Gastroesophageal sphincter (tissue), 4 donors: ENCODE measurements at places on chromosomes 6 and 20.

GRCh38 chr6:82006027-82006738 lies 241.4 kb downstream of the IBTK start:
- no peaks in the 10 kb centered on the region for H3K4me1 ChIP-seq
- no peak overlapping the region for H3K27ac ChIP-seq
- no peak for ATAC-seq
- no peaks in the 10 kb centered on the region for H3K27me3 ChIP-seq

- no peak overlapping the region for H3K27ac ChIP-seq
- no peaks in the 10 kb centered on the region for H3K4me1 ChIP-seq
- no peaks in the 10 kb centered on the region for H3K27me3 ChIP-seq
Measured at GRCh38 chr20:3613821-3614440, 49.3 kb downstream of the GFRA4 start.

GRCh38 chr6:166877349-166877748 lies 79.0 kb downstream of the RNASET2 start:
- ATAC-seq, result no peak
- H3K27me3 ChIP-seq, result peaks cover 14% of the 10 kb centered on the region

DNA sequence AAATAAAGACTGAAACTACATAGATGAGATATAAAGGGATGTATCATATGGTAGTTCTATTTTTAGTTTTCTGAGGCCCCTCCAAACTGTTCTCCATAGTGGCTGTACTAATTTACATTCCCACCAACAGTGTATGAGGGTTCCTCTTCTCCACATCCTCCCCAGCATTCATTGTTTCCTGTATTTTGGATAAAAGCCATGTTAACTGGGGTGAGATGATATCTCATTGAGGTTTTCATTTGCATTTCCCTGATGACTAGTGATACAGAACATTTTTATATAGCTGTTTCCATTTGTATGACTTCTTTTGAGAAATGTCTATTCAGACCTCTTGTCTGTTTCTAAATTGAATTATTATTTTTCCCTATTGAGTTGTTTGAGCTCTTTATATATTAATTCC lies 229.3 kb downstream of the RFPL4B start:
- no peaks in the 10 kb centered on the region for H3K27me3 ChIP-seq
- no peak for ATAC-seq
- H3K27ac ChIP-seq, result no peak overlapping the region

- no peak overlapping the region for H3K4me3 ChIP-seq
- no peaks in the 10 kb centered on the region for H3K4me1 ChIP-seq
- H3K27me3 ChIP-seq, result no peaks in the 10 kb centered on the region
- H3K36me3 ChIP-seq, result no peaks in the 10 kb centered on the region
Measured at GRCh38 chr6:147382945-147383554, 125.4 kb upstream of the SAMD5 start.

GRCh38 chr6:116847227-116847626 lies 18.3 kb upstream of the GPRC6A start:
- peak; percentile 31 for ATAC-seq
- H3K27me3 ChIP-seq, result no peaks in the 10 kb centered on the region
- no peak overlapping the region for H3K4me3 ChIP-seq
- H3K4me1 ChIP-seq, result no peaks in the 10 kb centered on the region
- no peak overlapping the region for H3K27ac ChIP-seq
- H3K36me3 ChIP-seq, result no peaks in the 10 kb centered on the region

GRCh38 chr6:74937936-74938335 lies 267.9 kb downstream of the COL12A1 start:
- no peaks in the 10 kb centered on the region for H3K36me3 ChIP-seq
- no peak for ATAC-seq
- H3K4me3 ChIP-seq, result no peak overlapping the region

DNA sequence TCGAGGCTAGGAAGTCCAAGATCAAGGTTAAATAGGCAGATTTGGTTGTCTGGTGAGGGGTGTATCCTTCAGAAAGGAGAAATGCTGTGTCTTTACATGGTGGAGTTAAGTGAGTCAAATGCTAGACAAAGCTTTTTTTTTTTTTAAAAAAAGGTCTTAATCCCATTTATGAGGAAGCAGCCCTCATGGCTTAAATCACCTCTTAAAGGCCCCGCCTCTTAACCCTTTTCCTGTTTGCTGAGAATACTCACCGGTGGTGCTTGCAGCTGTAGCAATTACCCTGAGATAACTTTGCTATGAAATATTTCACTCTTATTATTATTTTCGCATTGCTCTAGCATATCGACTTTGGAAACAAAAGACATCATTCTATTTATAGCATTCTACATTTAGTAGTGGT lies 30.8 kb downstream of the FBXO30 start:
- H3K4me3 ChIP-seq, result no peak overlapping the region
- H3K36me3 ChIP-seq, result peaks cover 12% of the 10 kb centered on the region
- H3K4me1 ChIP-seq, result no peaks in the 10 kb centered on the region
- H3K27me3 ChIP-seq, result no peaks in the 10 kb centered on the region
- ATAC-seq, result no peak
- no peak overlapping the region for H3K27ac ChIP-seq

GRCh38 chr20:51640743-51641142 lies 98.2 kb upstream of the NFATC2 start:
- H3K36me3 ChIP-seq, result peaks cover 33% of the 10 kb centered on the region
- ATAC-seq, result no peak
- no peaks in the 10 kb centered on the region for H3K27me3 ChIP-seq

DNA sequence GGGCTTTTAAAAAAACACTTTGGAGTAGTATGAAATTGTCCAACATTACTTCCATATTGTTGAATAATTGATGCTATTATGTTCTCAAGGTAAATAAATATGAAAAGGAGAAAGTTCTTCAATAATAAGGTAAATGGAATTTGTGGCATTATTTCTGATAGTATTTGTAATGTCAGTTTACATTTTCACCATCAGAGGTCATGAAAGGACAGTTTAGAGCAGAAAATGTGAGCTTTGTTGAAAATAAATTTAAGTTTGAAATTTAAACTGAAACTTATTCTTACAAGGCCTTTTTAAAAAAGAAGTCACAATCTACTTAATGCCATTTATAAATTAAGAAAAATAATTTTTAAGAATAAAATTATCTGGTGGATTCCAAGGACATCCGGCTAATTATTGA lies 15.8 kb upstream of the CEP162 start:
- no peaks in the 10 kb centered on the region for H3K27me3 ChIP-seq
- H3K27ac ChIP-seq, result no peak overlapping the region

DNA sequence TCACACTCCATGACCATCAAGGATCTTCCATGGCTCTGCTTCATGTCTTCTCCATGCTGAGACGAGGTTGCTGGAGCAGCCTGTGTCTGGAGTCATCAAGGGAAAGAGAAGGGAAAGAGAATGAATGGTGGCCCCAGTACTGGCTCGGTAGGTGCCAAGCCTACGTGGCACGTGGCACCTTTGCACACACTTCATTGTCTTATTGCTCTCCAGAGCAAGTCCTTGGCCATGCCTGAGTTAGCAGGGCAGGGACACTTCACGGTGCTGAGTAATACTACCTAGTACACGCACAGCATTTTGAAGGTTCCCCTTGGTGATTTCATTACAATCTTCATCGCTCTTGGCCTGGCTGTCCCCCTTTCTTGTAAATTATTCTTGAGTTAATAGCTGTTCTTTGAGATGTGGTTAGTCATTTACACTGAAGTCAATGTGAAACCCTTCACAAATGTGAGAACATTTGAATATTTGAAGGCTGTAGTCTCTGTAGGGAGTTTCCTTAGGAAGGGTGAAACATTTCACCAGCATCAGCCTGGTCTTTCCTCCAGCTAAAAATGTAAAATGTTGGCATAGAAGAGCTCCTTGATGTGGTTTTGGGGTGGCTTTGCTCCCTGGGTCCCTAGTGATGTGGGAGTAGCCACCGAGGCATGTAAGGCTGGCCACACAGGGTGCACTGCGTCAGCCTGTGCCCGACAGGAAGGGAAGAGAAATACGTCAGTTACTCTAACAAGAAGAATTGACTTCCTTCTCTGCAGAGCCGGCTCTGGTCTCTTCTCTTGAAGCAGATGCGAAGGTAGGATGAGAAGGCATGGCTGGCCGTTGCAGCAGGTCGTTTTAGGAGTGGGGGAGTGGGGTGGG lies at the start of gene SYTL3:
SYTL3 (plus strand) TSS at position 766 of the 855 bp plus-strand sequence. CDS start 13,215 bp downstream, outside the sequence.
- H3K4me1 ChIP-seq, result peaks cover 12% of the 10 kb centered on the region
- H3K27me3 ChIP-seq, result no peaks in the 10 kb centered on the region
- no peak for ATAC-seq
- no peak within 1 kb of the TSS for H3K4me3 ChIP-seq
- no peaks in the 10 kb centered on the region for H3K36me3 ChIP-seq
